Stimulated activated CD8-positive, alpha-beta memory T cell treated with anti-CD3 and anti-CD28 coated beads, Interleukin-7, amount 100 ng/mL, for 24 hours (primary cell): ENCODE measurements at places on chromosomes 6 and 20.

DNA sequence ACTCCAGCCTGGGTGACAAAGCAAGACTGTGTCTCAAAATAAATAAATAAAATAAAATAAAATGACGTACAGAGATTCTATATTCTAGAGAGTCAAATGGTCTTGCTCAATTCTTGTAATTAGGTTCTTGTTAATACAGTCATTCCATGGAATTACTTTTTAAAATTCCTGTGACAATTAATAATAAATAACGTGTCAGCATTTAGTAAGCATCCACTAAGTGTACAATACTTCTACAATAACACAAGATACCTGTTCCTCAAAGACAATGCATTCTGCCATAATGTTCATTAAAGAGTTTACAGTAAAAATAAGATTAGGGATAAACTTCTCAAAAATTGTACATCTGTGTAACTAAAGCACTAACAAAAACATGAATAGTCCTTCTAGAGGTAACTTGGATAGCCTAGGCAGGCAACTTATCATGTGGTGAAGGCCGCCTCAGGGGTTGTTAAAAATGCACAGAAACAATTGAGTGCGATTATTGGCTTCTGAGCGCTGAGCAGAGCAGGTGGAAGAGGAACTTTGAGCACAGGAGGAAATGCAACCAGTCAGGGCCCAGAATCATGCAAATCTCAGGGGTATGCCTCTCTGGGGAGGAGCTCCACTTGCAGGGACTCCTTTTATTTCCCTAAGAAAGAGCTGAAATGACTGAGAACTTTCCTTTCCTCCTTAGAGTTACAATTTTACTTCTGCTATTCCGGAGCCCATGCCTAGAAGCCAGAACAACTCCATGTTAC is 37.1 kb downstream of the QRSL1 start:
- DNase-seq, result no peak

GRCh38 chr6:14265049-14266021 is 147.8 kb downstream of the CD83 start:
- DNase-seq, result no peak

GRCh38 chr20:51994751-51995417 is 192.6 kb upstream of the SALL4 start:
- DNase-seq, result no peak

- no peak for DNase-seq
Observed at GRCh38 chr6:5190507-5190906, 70.2 kb downstream of the LYRM4 start.

DNA sequence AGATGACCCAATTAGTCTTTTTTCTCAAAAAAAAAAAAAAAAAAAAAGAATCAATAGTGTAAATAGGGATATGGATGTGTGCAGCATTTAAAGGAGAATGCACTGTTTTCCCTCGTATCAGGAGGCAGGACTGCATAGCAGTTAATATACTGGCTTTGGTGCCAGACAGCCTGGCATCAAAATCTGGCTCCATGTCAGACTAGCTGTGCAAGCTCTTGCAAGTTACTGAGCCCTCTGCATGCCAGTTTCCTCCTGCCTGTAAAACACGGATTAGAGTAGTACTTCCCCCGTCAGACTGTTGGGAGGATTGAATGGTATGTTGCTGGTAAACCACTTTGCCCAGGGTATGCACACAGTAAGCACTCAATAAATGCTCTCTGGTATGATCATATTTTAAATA is 594.2 kb upstream of the CHD6 start:
- DNase-seq, result no peak

DNA sequence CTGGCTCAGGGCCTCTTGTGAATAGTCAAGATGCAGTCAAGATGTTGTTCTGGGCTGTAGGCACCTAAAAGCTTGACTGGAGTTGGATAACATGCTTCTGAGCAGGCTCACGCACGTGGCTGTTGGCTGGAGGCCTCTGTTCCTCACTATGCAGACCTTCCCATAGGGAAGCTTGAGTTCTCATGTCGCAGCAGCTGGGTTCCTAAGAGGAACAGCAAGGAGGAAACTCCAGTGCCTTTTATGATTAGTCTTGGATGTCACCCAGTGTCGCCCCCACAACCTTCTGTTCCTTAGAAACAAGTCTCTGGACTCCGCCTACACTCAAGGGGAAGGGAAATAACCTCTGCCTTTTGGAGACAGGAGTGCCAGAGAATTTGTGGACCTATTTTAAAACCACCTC is 210.7 kb downstream of the BCAS1 start:
- no peak for DNase-seq

GRCh38 chr6:34638834-34639736 is 57.5 kb downstream of the ILRUN start:
- DNase-seq, result no peak

DNA sequence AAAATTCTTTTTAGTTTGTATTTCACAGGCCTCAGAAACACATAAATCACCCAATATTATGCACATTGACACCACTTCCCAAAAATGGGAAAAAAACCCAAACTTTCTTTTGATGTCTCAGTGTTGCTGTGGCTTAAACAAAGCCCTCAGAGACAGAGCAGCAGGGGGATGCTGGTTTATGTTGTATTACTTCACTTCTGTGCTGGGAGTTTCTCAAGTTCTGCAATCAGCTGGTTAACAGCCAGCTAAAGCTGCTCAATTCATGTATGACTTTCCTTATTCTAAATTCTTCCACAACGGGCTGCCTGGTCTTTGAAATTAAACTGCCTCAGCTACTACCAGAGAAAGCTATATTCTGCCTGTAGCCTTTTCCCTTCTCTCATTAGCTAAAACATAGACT is 5.6 kb downstream of the FILIP1 start:
- DNase-seq, result no peak

DNA sequence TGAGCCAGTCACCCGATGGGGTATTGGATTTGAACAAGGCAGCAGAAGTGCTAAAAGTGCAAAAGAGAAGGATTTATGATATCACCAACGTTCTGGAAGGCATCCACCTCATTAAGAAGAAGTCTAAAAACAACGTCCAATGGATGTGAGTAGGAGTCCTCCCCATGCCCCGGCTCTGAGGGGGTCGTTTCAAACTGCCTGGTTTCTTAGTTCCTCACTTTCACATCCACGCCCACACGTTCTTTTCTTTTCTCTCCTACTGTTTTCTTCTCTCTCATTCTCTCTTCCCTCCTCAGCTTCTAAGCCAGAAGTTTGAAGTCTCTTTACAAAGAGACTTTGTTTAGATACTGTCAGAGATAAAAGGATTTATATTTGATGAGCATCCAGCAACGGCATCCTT is 53.0 kb upstream of the CDKAL1 start:
- no peak for DNase-seq

- no peak for DNase-seq
Observed at GRCh38 chr6:79833264-79833963, 113.9 kb downstream of the ELOVL4 start.

DNA sequence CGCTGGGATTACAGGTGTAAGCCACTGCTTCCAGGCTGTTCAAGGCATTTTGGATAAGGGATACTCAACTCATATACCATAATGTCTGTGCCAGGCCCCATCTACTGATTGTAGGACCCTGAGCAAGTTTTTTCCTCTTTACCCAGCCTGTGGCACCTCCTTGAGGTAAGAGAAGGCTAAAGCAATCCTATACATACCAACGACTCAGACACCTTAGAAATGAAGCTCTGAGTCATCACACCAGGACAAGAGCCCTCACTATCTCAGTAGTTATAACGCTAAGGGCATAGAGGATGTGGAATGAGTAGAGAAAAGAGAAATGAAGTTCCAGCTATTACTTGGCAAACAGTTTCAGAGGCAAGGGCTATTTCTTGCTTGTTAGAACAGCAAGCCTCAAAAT is 16.9 kb downstream of the NDRG3 start:
- no peak for DNase-seq

DNA sequence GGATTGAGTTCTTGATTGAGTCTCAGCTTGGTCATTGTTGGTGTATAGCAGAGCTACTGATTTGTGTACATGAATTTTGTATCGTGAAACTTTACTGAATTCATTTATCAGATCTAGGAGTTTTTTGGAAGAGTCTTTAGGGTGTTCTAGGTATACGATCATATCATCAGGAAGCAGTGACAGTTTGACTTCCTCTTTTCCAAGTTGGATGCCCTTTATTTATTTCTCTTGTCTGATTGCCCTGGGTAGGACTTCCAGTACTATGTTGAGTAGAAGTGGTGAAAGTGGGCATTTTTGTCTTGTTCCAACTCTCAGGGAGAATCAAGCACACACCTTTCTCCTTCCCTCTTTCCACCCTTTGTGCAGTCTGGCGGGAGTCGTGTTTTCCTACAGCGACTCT is 26.4 kb downstream of the RPP40 start:
- no peak for DNase-seq

- peak; percentile 37 for DNase-seq
Observed at GRCh38 chr6:137823826-137824555, 43.1 kb upstream of the TNFAIP3 start.

DNA sequence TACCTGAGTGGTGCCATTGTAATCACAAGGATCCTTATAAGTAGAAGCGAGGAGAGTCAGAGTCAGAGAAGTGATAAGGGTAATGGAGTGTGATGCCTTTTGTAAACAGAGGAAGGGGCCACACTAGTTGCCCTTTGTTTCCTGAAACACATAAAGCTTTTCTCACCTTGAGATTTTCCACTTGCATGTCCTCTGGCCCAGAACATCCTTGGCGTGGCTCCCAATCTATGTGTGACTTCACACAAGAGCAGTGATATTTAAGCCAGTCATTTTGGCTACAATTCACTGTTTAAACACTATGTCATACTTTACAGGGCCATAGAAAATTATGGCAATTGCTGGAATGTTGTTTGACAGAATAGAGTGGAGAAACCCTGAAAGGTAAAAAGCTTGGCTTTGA is 121.2 kb upstream of the BTN3A2 start:
- no peak for DNase-seq

DNA sequence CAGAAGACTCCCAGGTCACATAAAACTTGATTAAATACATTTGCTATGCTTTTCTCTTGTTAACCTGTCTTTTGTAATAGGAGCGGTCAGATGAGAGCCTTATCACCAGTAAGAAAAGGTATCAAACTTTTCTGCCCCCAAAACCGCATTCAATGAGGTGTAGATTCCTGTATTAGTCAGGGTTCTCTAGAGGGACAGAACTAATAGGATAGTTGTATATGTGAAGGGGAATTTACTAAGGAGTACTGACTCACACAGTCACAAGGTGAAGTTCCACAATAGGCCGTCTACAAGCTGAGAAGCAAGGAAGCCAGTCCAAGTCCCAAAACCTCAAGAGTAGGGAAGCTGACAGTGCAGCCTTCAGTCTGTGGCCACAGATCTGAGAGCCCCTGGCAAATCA is 32.7 kb downstream of the PTPRK start:
- DNase-seq, result no peak

DNA sequence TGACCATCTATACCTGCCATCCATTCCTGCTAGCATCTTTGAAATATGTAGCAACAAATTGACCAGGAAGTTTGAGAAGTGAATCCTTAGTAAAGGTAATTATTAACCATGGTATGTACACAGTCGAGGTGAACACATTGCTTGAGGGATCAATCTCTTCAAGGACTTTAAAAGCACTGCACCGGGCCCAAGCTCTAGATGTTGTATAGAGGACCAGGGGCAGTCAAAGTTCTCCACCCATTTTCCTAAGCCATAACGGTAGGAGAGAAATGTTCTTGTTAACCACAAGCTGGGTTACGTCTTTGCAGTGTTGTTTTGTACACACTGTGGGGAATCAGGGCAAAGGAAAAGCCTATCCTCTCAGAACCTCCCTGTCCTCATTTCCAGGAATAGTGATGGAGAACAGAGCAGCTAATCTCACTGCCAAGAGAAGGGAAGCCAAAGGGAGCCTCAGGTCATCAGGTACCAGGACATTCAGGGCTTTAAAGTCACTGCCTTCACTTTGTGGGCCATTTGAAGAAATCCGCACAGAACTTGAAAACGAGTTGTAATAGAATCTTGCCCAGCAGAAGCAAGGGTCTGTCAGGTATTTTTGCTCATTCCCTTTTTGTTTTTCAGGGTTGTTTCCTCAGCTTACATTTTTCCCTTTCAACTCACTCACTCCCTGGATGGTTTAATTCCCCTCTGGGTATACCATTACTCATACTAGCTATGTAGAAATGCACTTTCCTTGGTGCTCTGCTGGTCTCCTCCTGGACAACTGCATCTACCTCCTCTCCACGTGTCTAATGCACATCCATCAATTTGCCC is 5.3 kb upstream of the PM20D2 start:
- no peak for DNase-seq

GRCh38 chr6:80197474-80197873 is 91.0 kb downstream of the BCKDHB start:
- no peak for DNase-seq

DNA sequence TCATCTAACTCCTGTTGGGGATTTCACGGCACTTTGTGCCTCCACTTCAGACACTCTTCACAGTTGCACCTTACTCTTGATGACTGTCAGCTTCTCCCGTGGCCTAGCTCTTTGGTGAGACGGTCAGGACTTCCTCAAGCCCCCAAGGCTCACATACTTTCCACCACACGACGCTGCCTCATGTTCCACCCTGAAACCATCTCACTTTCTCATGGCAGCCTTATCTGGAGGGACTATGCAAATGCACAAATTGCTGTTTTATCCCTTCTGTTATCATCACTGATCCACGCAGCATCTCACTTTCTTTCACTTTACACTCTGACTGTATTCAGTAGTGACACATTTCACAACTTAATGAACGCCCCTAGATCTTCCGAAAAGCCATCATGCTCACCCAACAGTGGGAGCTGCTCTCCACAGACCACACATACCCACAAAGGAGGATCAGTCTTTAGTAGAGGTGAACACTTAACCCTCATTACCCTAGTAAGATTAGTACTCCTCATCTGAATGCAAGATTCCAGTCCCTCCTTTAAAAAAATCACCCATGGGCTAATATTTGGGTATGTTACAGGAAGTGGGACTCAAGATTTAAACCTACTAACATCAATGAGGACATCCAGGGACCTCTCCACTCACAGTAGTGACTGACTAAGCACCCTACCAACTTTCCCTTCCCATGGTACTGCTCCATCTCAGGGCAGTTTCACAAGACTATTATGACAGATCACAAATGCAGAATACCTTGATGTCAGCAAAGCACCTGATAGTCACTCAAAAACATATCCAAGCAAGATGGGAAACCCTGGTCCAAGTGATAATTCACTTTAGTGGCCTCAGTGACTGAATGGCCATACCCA is 35.4 kb downstream of the FYN start:
- no peak for DNase-seq

DNA sequence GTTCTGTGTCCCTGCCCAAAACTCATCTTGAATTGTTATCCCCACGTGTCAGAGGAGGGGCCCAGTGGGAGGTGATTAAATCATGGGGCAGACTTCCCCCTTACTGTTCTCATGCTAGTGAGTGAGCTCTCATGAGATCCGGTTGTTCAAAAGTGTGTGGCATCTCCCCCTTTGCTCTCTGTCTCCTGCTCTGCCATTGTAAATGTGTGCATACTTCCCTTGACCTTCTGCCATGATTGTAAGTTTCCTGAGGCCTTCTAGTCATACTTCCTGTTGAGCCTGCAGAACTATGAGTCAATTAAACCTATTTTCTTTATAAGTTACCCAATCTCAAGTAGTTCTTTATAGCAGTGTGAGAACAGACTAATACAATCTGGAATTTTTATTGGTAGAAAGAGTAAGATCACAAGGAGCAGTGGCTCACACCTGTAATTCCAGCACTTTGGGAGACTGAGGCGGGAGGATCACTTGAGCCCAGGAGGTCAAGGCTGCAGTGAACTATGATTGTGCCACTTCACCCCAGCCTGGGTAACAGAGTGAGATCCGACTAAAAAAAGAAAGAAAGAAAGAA is 47.1 kb upstream of the SLC22A16 start:
- DNase-seq, result no peak

GRCh38 chr6:12538881-12539357 is 177.6 kb upstream of the PHACTR1 start:
- DNase-seq, result no peak

GRCh38 chr20:46550461-46550860 is at the start of gene OCSTAMP:
OCSTAMP (minus strand) TSS chr20:46550654; CDS start chr20:46550560, 94 bp downstream.
- DNase-seq, result no peak
